ENCODE measurements at places on chromosomes 4 and X.

DNA sequence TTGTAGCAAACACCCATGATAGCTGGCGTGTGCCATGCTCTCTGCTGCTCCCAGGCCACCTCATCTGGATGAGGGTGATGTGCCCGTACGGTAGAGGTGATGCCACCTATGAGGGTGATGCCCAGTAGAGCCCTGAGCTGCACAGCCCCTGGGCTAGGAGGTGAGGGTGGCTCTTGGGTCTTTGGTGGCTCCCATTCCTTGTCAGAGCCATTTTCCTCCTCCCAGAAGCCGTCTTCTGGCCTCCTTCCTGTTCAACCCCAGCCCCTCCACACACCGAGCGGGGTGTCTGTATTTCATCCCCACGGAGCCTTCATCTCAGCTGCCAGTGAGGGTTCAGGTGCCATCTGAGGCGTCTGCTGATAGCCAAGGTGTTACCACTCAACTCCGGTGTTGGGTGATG is 12.0 kb upstream of the TNIP2 start:
- no peak for DNase-seq

- DNase-seq = no peak
Measured at GRCh38 chr4:19857380-19857779, 394.3 kb upstream of the SLIT2 start.

GRCh38 chrX:48918301-48918642 is 552 bp downstream of the PIM2 start:
- DNase-seq = no peak

DNA sequence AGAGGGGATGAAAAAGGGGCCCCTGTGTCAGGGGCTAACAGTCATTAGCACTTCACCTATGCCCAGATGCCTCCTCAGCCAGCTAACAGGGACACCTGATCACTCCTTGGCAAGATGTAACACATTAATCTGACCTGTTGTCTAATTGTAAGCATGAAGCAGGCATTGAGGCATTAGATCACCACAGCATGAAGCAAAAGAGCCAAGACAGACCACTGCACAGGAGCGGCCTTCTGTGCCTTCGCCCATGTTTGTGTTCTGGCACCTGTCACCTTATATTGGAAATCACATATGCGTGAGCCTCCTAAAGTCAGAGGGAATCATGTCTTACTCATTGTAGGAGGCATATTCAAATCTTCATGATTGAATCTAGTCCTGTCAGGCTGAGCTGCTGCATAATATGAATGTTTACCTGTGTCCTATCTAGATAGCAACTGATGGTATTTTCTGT is 48.4 kb downstream of the PTTG2 start:
- DNase-seq = no peak
